ENCODE measurements at places on chromosomes 11 and 22.

GRCh38 chr11:74452366-74452765, 15.0 kb downstream of the KCNE3 start:
- no peak for DNase-seq

DNA sequence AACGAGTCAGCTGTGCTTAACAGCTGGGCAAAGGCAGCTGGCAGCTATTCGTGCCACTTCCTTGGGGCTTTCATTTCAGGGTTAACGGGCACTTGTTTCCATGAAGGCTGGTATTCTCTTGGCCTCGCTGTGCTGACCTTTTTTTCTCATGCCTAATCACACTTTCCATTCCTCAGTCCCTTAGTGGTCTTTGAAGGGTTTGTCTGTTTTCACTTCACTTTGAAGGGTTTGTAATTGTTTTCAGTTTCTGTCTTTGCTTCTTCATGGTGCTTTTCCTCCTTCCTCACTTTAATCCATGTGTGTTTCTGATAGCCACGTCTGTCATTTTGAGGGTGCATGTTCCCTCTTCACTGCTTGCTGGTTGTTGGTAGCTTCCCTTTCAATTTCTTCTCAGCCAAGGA, 24.6 kb downstream of the PPIL2 start:
- DNase-seq, result no peak

- no peak for DNase-seq
Observed at GRCh38 chr11:117145393-117145761, 1.3 kb downstream of the PAFAH1B2 start.

DNA sequence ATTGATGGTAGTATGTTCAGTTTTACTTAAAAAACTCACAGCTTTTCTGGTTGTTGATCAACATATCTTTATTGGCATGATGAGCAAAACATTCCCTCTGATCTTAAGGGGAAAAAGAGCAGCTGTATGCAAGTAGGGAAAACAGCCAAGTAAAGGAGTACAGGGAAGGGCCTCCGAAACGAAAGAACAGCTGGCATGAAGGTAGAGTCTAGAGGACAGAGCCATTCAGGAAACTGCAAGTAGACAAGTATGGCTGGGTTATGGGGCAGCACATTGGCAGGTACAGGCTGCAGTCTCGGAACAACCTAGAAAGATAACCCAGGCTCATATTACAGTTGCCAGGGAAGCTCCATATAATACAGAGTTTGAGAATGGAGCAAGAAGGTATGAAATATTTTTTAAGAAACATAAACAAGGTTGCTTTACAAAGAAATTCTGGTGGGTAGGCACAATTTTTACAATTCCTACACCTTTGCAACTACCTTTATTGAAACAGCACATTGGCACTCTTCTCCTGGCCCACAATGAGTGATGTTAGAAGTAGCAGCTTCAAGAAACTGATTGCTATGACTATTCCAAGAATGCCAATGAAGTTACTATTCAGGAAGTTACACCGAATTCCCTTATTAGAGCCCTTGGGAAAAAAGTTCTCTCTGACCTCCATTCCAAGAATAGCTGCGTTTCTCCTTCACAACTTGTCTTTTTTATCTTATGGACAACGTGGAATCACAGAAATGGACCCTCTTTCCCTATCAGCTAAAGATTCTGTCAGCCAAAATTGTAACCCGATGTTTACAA, 45.2 kb downstream of the LGR4 start:
- DNase-seq, result no peak

- no peak for DNase-seq
Observed at GRCh38 chr11:64619196-64619595, 28.2 kb downstream of the SLC22A12 start.

DNA sequence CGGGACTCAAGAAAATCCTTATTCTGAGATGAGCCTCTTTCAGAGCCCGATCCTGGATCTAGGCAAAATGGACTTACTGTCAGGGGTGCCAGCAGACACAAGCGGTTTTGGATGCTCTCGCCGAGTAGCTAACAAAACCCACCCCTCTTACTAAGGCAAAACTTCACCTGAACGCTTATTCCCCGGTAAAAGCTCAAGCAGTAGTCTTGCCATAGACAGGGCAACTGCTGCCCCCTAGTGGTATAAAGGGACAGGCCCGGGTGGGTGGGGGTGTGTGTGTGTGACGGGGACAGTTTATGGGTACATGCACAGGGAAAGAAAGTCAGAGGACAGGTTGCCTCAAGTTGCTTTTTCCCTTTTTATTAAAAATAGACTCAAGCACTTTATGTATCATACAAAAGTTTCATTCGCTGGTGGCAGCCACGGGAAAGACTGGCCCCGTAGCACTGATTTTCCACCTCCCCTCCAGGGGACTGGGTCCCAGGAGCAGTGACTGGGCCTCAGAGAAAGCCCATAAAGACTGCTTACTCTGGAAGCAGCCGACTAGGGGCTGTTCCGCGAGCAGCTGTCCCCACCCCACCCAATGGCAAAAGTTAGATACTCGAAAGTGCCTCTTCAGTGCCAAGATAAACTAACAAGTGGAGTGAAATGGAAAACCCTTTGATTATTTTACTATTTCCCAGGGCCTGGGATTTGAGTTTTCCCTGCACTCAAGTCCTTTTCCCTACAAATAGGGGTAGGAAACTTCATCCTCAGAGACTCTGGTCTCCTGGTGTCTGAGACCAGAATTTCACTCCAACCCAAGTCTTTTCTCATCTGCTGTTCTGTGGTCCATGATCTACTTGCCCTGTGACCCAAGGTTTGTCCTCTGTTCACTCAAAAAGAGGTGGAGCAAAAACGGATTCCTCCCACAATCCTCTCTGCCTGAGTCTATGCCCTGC, 4.7 kb downstream of the YPEL4 start:
- peak; percentile 57 for DNase-seq

DNA sequence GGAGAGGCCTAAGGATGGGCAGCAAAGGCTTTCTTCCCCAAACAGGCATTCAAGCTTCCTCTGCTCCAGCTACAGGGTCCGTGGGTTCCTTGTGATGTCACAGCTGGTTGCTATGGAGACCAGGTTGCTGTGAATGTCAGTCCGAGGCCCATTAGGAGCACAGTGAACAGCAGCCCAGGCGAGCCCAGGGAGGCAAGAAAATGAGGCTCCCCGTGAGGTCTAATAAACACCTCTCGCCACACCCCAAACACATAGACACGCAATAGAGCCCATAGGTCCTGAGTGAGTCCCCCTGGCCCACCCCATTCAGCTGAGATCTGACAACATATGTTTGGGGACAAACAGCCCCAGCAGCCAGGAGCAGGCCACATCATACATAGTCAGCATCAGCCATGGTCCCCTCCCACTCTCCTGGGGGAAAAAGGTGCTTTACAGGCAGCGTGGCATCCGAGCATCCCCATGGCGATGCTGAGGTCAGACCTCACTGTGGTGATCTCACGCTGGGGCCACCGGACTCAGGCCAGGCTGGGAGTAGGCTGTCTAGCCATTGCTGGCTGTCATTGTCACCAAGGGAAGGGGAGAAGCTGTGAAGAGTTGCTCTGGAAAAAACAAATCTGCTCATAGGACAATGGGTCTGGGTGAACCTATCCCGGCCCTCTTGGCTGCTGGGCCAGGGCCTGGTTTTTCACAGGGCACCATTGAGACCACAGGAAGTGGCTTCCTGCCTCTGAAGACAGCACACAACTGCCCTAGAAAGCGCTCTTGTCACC, 23.1 kb upstream of the TP53I11 start:
- DNase-seq, result no peak

GRCh38 chr11:114180301-114181055, 115.7 kb upstream of the NNMT start:
- DNase-seq, result no peak

DNA sequence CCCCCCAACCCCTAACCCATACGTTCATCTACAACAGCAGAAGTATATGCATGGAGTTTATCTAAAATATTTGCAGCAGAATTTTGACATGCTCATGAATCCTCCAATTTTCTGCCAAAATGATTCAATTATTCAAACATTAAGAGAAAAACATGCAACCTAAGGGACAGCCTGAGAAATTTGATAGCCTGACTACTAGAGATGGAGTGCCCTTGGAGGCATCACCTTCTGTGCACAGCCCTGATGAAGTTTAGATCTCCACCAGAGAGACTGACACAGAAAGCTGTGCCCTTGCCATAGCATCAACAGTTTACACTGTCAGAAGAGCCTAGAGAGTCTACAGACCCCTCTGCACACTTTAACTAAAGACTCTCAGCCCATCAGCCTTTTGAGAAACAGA, 217.7 kb downstream of the LUZP2 start:
- DNase-seq, result no peak

DNA sequence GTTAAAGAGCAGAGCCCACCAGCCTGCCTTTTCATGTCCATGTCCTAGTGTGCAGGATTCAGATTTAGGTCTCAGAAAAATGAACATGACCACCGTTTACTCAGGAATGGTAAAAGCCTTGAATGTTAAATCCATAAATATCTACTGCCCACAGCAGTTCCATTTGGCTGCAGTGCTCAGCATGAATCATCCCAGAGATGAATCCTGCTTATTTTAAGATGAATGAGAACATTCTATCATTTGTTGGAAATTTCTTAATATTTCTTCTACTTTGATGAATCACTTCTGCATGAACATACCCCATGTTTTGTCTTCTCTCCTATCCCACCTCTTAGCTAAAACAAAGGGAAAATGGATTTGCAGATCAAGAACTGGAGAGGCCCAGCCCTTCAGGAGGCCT, 47.5 kb upstream of the AQP11 start:
- no peak for DNase-seq

DNA sequence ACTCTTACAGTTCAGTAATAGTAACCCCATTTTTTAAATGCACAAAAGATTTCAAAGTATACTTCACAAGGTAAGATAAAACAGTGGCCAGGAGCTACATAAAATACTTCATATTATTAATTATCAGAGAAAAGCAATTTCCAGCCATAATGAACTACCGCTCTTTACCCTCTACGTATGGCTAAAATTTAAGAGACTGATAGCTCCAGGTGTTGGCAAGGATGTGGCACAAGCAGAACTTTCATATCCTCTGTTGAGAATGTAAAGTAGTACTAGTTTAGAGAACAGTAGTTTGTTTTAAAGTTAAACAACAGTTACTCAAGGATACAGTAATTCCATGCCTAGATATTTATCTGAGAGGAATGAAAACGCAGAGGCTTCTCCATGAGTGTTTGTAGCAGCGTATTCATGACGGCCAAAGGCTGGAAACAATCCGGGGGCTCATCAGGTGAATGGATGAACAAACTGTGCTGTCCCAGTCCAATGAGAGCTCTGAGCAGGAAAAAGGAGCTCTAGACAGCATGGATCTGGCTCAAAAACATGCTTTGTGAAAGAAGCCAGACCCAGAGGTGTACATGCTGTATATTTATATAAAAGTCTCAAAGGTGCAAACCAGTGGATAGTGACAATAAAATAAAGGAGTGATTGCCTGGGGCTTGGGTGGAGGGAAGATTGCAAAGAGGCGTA, 85.5 kb downstream of the PACS1 start:
- no peak for DNase-seq

DNA sequence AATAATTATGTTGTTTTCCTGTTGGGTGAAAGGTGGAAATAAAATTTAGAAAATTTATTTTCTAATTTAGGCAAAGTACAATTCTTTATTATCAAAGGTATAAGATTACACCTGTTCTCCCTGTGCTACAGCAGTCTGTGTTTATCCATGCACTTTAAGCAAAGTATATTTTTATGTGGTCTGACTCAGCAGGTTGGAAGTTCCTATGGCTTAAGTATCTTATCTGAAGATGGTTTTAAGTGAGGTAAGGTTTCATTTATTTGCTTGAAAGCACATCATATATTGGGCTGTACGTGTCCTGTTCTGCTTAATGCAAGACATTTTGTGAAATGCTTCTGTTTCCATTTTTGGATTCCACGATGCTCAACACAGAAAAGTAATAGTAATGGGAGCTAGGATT, 14.6 kb downstream of the PPME1 start:
- DNase-seq, result no peak

DNA sequence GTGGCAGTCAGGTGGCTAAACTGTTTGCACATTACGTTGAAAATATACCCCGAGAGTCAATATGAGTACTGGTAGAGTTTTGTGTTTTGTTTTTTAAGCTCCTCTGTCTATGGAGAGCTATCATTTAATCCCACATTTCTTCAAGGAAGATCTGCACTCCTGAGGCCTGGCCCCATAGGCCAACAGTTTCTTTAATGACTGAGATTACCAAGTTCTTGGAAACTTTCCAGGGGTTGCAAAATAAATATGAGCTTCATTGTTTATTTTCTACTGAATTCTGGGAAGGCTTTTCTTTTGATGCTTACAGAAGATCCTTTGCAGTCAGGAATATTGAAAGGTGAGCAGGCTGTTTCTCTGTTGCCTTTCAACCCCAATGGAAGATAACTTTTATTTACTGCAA, 452.0 kb downstream of the JRKL start:
- DNase-seq, result no peak

DNA sequence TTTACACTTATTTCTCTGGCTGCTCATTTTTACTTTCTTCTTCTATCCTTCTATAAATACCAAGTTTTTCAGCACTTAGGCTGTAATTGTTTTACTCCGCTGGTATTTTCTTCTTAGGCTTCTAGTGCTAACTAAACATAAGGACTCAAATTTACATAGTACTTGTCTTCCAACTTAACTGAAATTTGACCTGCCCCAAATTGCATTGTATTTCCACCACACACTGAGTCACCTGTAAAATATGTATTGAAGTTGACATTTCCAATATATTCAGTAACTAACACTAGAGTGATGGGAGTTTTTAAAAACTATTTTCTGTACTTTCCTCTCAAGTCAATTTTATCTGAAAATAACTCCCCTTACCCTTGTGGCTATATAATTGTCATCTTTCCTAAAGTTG, 1794.1 kb upstream of the RAG2 start:
- DNase-seq, result no peak

DNA sequence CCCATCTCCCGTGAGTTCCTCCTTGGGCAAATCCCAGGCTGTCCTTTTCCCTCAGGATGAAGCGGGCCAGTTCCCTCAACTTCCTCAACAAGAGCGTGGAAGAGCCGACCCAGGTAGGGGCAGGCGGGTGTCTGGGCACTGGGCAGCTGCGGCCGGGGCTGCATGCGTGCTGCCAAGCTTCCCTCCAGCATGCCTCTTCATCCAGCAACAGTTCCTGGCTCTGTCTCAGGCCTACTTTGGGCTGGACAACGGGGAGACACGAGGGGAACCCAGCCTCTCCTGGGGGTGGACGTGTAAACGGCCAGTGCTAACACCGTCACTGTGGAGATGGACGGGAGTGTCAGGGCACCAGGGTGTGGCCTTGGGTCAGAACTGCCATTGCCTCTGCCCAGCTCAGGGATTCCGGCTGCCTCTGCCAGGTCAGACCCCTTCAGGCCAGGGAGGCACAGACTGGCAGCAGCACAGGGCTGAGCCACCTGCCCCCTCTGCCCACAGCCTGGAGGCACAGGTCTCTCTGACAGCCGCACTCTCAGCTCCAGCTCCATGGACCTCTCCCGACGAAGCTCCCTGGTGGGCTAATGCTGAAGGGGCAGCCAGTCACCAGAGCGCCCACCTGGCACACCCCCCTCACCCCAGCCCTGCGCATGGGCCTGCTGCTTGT, 1.9 kb upstream of the RAB1B start:
- no peak for DNase-seq

- DNase-seq, result no peak
Observed at GRCh38 chr11:134504146-134504905, 92.3 kb upstream of the B3GAT1 start.

GRCh38 chr22:27420195-27420816, 381.2 kb downstream of the MN1 start:
- DNase-seq, result no peak
